ENCODE measurements at places on chromosomes 7 and 10.

DNA sequence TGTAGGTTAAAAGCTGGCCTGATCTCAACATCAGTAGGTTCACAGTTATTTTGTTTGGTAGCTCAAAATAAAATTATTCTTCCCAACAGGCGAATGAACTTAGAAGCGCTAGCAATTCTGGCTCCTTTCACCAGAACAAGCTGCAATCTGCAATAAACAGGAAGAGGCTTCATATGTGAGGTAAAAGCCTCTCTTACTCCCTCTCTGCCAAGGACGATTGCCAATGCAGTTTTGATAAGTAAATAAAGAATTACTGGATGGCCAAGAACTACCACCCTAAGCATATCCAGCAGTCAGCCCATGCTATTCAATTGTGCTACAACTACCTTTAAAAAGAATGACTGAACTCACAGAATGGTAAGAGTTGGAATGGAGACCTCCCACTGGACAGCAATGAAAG is 150.0 kb upstream of the LAMB4 start:
- DNase-seq = no peak

DNA sequence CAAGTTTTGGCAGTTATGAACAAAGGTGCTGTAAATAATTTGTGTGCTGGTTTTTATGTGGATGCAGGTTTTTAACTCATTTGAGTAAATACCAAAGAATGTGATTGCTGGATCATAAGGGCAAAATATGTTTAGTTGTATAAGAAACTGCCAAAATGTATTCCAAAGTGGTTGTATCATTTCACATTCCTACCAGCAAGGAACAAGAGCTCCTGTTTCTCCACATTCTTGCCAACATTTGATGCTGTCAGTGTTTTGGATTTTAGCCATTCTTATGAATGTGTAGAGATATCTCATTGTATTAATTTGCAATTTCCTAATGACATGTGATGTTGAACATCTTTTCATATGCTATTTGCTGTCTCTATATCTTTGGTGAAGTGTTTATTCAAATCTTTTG is 207.3 kb upstream of the LRGUK start:
- DNase-seq = no peak

DNA sequence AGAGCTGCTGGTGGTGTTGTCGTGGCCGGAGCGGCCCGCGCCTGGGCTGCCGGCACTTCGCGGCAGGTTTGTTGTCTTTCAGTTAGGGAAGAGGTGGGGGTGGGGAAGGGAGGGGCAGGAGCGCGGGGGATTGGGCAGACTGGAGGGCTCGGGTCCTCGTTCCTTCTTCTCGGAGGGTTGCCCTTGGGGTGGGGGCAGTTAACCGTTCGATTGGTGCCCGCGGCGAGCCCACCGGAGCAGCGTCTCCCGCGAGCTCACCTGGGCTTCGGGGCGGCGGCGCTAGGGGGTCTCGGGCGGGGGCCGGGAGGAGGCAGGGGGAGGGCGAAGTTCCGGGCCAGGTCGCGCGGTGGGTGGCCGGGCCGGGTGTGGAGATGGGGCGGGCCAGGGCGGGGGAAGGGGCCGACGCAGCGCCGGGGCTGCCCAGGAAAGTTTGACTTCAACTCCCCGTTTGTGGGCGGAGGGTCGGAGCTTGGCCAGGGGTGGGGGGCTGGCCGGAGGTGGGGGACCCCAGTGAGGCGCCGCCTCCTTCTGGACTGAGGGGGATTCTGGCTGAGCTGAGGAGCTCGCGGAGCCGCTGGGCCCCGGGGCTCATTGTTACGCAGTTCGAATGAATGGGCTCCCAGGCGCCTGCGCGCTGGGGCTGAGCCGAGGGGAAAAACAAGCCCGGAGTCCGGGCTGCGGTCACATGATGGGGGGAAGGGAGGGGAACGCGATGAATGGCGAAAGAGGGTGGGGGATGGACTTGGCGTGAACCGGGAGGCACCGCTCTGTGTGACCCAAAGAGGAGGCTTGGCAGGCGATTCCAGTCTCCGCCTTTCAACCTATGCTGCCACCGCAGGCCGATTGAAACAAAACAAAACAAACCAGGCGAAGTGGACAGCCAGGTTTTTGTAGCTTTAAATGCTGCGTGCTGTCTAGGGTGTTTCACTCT is 582 bp downstream of the HBP1 start:
- peak; percentile 69 for DNase-seq

DNA sequence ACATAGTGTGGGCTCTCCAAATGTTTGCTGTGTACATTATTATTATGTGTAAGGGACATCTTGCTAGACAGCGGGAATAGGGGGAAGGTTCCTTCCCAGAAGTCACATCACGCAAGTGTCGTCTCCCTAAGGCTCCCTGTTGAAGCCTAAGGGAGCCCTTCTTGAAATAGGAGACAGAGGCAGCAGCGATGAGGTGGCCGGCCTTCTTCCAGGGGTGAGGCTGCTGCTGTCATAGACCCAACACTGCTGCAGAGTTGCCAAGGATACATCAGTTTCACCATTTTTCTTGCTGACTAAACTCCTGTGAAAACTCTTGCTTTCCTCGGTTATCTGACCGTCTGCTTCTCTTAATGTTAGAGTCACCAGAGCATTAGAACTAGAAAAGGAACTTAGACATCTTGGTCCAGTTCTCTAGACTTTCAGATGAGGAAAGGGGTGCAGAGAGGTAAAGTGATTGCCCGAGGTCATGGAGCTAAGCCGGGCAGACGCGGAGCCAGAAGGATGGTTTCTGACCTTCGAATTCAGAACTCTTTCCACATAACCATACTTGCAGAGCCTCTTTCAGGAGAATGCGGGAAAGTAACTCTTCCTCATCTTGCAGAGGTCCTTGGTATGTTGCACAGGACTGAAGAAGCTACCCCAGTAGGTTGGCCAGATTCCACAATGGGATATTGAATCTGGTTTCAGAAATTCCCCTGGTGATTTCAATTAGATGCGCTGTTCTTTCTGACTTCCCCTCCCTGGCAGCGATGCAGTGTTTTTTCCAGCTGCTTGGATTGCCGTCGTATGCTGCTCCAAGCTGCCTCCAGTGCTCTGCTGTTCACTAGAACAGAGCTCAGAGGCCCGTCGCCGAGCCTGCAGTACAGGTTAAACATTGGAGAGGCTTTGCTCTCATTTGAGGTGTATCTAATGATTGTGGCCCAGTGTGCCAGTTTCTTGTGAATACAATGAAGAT is 217.1 kb downstream of the CAMK1D start:
- no peak for DNase-seq

DNA sequence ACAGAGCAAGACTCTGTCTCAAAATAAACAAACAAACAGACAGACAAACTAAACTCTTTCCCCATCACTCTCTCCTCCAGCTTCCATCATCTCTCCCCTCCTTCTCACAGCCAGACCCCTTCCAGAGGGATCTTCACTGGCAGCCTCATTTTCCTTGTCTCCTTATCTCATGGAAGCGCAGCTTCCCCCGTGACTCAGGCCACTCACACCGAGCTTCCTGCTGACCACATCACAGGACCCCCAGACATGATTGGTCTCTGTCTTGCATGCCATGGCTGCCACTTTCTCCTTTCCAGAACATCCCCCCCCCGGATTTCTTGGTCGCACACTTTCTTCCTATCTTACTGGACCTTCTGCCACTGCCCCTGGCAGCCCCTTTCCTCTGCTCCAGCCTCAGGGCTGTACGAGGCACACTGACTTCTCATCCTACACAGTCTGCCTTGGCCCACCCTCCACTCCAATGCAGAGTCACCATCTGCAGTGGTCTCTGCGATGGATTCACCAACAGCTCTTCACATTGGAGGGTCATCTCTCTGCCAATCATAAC is 4.9 kb upstream of the INSIG1 start:
- DNase-seq = no peak

DNA sequence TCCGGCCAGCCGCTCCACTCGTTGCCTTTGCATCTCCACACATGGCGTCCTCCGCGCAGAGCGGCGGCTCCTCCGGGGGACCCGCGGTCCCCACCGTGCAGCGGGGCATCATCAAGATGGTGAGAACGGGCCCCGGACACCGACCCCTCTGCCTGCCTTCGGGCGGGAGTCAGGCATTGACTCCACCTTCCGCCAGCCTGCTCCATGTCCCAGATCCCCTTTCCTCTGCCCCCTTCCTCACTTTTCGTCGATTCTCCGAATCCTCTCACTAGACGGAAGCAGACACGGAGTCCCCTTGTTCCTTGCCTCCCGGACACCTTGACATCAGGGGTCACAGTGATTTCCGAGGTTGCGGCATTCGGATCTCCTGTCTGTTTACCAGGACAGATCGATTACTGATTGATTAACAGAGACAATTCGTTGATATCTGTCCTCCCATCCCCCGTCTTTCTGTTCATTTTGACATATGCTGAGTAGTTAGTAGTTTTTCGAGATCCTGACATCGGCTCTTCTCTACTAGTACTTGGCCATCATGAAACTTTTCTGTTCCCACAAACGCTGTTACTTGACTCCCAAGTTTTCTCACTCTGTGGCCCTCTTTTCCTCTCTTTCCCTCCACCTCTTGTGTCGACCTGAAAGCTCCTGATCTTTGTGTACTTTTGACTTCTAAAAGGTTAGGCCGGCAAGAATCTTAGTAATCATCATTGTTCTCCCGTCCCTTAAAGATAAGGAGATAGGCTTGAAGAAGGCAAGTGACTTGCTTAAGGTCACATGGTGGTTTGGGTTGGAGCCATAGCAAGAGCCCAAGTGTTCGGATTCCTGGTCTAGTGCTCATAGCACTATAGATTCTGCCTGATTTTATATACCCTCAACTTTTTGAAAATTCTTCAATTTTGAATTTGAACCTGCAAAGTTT is 597 bp downstream of the SND1 start:
- no peak for DNase-seq

GRCh38 chr10:59965899-59966650 is 59.7 kb upstream of the CCDC6 start:
- DNase-seq = no peak

DNA sequence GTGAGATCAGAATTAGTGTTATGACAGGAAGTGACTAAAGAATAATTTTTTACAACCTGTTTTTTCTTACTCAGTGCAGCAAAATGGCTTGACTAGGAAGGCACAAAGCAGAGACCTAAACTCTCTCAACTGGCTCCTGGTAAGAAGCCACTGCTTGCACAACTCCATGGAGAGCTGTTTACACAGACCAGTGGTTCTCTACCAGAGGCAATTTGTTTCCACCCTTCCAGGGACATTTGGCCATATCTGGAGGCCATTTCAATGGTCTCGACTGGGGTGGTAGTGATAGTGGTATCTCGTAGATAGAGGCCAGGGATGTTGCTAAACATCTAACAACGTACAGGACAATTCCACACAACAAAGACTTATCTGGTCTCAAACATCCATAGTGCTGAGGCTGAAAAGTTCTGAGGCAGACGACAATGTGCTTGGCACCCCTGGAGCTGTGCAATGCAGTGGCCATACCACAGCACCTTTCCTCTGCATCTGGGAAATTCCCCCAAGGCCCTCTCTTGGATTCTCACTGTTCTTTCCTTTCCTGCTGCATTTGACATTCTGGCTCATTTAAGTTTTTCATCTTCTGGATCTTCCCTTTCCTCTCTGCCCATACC is 105.4 kb upstream of the LAMB4 start:
- DNase-seq = no peak

DNA sequence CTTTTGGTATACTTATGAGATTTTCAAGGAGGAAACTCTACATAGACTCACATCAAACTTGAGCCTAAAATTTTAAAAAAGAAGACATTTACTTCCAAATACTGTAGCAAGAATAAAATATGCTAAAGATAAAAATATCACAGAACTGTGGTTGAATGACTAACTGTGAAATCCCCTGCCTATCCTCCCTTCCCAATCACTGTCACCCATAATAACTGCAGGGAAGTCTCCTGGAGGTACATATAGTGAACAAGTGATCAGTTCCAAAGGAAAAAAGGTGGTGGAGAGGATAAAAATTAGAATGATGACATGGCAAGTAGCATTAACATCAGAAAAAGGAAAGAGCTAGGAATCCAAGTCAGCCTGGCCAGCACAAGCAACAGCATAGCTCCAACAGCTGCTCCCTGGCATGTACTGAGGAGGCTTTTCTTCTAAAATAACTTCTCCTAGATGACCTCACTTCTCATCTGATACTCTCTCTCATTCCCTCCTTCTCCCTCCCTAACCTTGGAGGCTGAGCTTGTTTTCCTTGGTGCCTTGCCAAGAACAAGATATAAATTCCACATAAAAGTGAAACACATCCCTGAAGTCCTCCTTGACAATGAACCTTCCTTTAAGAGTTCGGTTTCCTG is 124.0 kb downstream of the IQUB start:
- no peak for DNase-seq

DNA sequence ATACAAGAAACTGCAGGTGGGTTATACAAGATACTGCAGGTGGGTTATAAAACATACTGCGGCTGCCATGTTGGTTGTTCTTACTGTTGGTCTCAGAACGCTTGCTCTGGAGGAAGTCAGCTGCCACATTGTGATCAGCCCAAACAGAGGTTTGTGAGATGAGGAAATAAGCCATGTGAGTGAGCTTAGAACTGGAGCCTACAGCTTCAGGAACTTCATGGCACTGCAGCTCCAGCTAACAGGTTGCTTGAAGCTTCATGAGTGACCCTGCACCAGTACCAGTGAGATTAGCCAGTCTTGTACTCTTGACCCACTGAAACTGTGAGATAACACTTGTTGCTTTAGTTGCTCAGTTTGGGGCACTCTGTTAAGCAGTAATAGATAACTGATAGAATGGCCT is 74.5 kb upstream of the PRKCQ start:
- DNase-seq = no peak

- DNase-seq = no peak
Measured at GRCh38 chr7:71558806-71559613, 427.1 kb downstream of the GALNT17 start.

DNA sequence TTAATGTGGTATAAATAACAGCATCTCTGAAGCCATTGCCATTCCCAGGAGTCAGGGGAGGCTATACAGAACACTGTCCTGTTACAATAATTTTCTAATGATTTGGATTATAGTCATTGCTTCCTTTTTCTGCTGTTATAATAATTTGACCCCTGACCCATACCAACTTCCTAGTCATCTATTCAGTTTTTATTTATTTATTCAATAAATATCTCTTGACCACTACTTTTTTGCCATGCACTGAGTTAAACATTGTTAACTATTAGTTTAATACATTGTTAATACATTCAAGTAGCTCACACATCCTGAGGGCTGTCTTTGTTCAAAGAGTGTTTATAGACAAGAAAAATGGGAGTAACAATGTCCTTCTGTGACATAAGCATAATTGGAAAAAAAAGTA is 235.5 kb upstream of the MEOX2 start:
- DNase-seq = no peak

DNA sequence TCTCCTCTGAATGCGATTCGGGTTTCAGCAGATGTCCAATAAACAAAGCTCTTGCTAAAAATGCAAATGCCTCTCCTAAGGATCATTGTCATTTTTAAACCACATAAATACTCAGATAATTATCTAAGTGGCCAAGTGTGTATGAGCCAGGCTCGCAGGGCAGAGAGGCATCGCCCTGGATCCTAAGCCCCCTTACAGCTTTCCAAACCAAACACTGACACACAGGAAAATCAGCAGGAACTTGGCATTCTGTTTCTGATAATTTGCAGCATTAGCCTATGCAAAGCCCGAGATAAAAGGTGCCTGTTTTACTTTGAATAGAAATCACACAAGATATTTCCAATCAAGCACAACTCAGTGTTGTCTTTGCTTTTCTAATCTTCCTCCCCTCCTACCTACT is 134.4 kb downstream of the ABCA13 start:
- DNase-seq = no peak

GRCh38 chr10:131773370-131774343 is 127.2 kb upstream of the PPP2R2D start:
- DNase-seq = no peak

GRCh38 chr10:24451325-24451820 is 242.4 kb downstream of the KIAA1217 start:
- DNase-seq = no peak

- no peak for DNase-seq
Measured at GRCh38 chr7:132035517-132036362, 479.3 kb upstream of the PODXL start.

- no peak for DNase-seq
Measured at GRCh38 chr10:103281753-103282152, 4.8 kb downstream of the INA start.
